Cortex of kidney (tissue), 1 donor: ENCODE measurements at places on chromosomes 7 and 10.

DNA sequence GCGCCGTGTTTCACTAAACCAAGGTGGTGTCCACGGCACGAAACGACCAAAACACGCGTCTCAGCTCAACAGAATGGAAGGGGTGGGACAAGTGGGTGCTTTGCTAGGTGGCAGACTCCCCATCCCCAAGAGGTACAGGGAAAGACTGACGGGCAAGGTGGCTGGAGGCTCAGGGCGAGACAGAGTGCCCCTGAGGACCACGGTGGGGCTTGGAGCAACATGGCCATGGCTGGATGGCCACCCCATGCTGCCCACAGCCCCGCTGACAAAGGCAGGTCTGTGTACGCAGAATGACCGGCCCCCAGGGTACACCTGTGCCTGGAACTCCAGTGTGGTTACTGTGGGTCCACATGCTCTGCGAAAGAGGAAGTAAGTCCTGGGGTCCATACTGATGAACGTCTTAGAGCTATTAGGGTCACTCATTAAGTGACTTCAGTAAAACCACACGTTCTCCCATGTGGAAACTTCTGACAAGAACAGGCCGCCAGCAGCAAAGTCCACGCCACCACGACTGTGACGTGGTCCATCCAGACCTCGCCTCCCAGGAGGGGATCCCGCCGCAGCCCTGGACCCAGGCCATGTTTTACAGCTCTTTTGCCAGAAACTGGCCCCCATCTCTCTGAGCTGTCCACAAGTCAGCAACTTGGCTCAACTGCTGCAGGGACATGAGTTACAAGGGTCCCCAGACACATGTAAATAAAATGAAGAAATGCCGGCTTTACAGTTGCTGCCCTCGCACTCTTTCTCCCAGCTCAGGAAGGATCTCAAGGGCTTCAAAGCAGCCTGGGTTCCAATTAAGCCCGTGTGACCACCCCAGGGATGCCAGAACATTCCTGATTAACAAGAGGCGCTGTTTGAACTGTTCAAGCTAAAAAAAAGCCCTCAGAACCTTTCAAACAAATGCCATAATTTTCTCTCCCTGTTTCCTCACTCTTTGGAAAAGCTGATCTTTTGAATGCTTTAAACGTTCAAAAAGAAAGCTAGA lies 66.8 kb downstream of the MAD1L1 start:
- no peak for DNase-seq

DNA sequence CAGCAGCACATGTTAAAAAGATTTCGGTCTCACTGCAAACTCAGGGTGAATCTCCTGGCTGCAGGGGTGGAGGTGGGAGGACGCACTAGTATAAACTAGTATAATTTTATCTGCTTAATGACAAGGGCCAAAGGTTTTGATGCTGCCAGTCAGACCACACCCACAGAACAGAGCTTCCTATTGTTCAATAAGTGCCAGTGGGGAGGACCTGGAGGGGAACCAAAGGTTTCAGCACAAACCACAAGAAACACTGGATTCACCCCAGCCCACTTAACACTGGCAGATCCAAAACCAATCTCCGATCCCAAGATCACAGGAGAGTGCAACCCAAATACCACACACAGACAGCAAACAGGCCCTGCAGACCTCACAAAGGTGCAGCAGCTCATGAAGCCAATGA lies 6.6 kb downstream of the VOPP1 start:
- DNase-seq = no peak

DNA sequence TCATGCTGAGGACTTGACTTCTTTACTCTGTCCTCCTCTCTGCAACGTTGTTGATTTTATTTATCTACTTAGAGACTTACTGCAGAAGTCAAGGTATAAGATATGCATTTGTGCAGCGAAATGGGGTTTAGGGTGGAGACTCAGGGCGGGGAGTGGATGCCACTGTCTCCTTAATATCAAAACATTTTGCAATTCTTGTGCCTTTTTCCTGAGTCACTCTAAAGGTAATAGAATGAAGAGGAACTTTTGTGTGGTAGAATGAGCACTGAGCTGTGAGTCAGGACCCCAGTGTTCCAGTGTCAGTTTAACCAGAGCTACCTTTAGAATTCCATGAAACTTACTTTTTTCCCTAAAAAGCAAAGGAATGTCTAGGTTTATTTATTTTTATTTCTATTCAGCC lies 78.2 kb downstream of the VTI1A start:
- no peak for DNase-seq

GRCh38 chr7:116548506-116548905 lies 23.7 kb downstream of the CAV1 start:
- DNase-seq = no peak

DNA sequence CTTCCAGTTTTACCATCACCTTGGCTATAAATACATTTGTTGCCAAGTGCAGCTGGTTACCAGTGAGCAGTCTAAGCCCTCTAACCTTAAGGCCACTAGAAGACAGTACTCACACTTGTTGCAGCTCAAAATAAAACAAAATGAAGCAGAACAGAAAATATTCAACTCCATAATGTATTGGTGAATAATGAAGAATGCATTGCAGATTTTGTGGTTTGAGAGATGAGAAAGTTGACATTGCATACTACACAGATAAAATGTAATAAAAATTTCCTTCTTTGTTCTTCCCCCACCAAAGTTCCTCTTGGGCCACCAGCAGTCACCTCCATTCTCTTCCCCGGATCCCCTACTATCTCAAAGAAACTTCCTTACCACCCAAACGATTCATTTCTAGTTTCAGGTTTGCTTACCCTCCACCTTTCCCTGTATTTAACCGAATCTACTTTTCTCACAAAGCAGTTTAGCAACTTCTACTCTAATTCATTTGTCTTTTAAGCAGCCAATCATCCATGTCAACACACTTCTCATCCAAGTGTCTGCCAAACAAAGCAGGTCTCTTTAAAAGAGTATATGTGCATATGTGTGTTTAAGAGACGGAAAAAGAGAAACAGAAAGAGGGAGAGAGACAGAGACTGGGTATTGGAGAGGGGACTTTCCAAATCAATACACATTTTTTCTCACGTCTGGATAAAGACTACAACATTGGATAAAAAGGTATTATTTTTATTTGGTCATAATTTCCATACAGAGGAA lies 35.7 kb upstream of the PRPS1L1 start:
- DNase-seq = no peak

DNA sequence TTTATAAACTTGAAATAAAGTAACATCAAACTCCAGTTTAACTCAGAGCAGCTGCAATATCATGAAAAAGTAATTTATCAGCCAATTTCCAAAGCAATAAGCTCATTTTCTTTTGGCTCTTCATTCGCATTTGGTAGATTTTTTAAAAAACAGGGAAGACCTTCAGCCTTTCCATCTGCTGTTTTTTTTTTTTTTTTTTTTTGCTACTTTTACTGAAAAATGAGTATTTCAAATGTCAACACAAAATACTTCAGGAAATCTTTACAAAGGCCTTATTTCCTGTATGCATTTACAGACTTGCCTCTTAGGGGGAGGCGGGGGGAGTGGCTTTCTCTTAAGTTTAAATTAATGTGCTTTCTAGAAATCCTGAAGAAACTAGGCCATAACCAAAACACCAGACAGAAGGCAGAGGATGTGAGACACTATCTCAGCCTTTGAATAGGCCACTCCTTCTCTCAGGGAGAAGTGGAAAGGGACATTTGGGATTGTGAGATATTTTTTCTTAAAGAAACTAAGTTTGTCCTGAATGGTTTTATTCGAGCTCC lies 91.8 kb downstream of the COL28A1 start:
- DNase-seq = no peak

DNA sequence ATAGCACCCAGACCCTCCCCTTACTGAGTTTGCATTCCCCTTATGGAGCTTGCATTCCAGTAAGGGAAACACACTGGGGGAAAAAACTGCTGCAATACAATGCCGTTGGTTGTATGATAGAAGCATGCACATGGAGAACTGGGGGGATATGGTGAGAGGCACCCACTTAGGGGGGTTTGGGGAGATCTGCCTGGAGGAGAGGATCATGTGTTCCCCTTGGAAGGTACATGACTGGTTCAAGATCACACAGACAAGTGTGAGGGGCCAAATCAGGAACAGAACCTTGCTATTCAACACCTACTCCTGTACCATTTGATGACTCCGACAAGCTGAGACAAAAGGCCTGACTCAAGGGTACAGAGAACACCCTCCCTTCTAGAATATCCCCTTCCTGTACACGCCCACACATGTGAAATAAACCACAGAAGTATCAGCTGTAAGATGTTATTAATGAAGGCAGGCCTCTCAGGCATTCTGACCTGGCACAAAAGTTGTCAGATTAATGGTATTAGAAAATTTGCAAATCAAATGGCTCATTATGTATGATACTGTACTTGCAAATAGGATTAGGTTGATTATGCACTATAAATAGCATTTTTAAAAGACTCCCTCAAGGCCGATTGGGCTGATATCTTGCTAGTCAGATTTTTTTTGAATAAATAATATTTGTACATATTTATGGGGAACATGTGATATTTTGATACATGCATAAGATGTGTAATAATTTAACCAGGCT lies 122.2 kb downstream of the NPY start:
- DNase-seq = no peak

DNA sequence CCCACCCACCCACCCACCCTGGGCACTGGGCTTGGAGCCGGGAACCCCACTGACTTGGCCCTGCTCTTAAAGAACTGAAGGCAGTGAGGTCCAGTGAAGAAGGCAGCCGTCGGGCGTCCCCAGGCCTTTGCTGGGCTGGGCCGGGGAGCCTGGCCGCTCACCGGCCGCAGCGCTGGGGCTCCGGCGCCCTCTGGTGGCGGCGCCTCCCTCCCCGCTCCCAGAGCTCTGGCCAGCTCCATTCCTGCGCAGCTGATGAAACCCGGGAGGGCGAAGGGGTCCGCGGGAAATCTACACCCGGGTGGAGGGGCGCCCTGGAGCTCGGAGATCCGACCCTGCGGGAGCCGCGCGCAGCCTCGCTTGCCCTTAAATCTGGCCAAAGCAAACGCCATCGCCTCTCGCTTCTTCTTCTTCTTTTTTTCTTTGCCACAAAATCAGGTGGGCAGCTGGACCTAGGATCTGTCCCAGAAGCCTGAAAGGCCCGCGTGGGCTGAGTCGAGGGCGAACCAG lies 1.7 kb upstream of the CXCL12 start:
- no peak for DNase-seq

- no peak for DNase-seq
These were observed 40.0 kb upstream of the INSIG1 start for GRCh38 chr7:155257482-155258225.

DNA sequence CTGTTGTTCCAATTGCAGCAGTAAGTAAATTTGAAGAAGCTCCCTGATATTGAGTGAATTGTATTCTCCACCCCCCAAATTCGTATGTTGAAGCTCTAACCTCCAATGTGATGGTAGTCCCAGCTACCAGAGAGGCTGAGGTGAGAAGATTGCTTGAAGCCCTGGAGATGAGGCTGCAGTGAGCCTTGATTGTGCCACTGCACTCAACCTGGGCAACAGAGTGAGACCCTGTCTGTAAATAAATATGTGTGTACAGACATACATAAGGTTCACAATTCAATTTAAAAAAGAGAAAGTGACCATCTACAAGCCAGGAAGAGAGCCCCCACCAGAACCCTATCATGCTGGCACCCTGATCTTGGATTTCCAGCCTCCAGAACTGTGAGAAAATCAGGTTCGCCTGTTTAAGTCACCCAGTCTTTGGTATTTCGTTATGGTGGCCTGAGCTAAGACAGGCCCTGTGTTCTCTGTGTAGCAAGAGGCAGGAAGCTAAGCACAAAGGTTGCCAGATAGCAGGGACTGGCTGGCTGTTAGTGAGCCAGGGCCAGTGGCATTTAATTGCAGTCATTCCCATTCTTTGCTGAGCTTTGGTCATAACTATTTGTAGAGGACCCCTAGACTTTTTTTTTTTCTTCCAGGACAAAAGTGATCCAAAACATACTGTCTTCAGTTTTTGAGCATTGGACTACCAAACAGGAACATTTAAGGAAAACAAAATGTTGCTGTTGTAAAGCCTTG lies 45.6 kb downstream of the AUTS2 start:
- DNase-seq = no peak

GRCh38 chr7:157400171-157400860 lies 63.5 kb downstream of the DNAJB6 start:
- DNase-seq = no peak

- DNase-seq = no peak
These were observed 7.5 kb downstream of the AGK start for GRCh38 chr7:141558544-141559183.

- no peak for DNase-seq
These were observed 1.5 kb downstream of the MKX start for GRCh38 chr10:27743877-27744801.

DNA sequence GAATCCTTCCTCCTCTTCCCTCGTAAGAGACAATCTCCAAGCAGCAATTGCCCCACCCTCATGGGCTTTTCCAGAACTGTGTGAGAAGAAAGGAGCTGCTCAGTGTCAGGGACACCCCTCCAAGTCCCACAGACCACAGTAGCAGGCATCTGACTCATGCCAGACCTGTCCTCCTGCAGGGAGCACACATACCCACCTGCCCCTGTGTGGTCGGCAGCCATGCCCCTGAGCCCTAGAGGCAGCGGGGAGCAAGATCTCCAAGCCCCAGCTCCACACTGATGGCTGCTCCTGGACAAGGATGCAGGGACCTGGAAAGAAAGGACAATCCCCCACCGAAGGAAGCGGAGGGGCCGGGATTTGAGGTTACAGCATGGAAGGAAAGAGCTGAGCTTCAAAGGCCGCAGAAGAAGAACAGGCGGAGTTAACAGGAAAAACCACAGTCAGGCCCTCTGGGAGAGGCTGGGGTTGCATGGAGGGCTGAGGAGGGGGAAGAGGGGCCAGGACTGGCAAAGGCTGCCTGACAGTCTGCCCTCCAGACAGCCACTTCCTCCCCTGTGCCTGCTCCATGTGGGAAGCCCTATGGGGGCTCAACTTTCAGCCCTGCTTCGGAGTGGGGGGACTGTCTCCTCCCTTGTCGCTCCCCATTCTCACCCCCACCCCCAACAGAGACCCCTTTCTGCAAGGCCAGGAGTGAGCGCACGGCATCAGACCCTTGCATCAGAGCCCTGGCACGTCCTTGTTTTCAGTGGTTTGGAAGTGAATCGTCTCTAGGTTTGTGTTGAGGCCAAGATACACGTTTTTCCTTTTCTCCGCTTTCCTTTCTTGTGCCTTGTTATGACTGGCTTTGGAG lies 46.8 kb downstream of the ASB13 start:
- no peak for DNase-seq

GRCh38 chr7:24395512-24395911 lies 111.5 kb downstream of the NPY start:
- DNase-seq = no peak

GRCh38 chr7:127974446-127975035 lies 56.7 kb downstream of the LRRC4 start:
- no peak for DNase-seq

DNA sequence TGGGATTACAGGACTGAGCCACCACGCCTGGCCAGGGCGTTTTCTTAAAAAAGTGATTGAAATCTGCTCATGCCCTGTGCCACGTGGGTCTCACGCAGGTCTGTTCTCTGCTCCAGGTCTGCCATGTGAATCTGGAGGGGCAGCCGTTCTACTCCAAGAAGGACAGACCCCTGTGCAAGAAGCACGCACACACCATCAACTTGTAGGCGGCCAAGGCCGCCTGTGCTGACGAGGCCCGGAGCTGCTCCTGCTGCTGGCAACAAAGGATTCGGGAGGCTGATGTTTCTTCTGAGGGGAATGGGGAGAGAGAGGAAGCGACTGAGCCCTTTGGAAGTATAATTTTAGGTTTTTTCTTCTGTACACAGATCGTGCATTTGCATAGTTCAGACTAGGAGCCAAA lies 23.6 kb upstream of the BMPR1A start:
- DNase-seq = no peak
